ENCODE measurements at places on chromosomes 7 and 10. TPM values are rescaled to one million over a fixed set of nuclear protein-coding genes. Genes with fewer than 3 reads are reported as not detected.

DNA sequence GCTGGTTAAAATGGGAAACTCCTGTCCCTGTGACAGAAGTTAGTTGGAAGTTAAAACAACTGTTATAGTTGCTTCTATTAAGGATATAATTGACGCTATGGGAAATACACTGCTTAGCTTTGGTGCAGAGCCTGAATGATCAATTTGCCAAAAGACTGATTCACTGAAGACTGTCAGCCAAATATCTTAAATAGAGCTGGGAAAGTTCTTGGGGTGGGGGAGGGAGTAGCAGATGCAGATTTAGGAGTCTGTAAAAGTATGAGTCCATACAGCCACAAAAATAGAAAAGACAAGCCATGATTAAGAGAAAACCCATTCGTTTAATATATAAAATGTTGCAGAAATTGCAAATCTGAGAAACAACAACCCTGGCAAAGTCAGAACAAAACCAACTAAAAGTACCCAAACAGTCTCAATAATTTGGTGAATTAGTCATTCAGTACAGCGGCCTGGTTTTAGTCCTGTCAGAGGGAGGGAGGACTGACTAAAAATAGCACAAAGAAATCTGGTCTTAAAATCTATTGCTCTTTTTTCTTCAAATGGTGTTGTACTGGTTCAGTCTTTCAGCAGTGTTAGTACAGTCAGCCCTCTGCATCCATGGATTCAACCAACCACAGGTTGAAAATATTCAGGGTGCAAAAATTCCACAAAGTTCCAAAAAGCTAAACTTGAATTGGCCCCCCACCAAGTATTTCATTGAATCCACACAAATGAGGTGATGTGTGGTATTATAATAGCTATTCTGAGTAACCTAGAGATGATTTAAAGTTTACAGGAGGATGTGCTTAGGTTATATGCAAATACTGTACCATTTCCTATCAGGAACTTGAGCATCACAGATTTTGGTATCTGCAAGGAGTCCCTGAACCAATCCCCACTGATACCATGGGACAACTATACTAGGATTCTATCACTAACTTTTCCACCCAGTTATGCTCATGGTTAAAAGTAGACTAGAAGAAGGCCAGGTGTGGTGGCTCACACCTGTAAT lies 30.0 kb downstream of the STK17A start:
- no peak for DNase-seq

GRCh38 chr10:112985690-112986543 lies 35.9 kb downstream of the TCF7L2 start:
- no peak for DNase-seq

DNA sequence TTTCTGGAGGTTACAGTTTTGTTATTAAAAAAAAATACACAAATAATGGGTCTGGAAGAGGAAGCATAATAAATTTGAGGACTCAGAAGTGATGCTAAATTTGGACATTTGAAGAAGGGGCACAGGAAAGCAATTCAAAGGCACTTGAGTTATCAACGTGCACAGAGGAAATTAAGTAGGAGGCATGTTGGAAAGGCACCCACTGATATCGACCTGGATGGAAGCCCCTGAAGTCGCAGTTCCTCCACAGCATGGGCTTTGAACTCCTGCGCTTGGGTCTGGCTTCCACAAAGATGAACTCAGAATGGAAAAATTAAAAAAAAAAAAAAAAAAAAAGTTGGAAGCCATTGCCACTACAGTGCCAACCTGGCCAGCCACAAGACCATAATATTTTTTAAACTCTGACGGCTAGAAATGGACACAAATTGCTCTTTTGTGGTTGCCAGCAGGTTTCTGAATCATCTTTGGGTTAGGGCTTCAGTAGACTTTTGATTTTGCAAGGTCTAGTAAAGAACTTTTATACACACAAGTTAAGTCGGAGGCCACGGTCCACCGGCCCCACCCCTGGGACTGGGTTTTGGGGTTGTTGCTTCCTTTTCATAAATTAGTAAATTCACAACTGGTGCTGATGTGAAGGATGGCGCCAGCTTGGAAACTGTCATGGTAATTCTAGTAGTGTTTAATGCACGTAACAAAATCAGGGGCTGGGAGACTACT lies 21.6 kb downstream of the JCAD start:
- DNase-seq, result no peak

DNA sequence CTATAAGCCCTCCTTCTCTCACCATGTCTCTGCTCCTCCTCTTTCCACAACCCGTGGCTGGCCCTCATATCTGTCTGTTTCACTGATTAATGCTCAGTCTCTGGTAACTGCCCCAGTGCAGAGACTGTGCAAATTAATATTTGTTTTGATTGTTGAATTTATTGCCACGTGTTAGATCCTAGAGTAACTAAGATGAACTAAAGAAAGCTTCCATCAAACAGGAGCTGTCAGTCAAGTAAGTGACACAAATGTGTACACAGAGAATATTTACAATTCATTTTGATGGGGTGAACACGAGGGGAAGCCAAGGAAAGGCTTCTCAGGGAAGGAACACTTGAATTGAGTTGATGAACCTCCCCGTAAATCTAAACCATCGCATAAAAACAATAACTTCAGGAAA lies 182.5 kb downstream of the BAMBI start:
- DNase-seq, result no peak

DNA sequence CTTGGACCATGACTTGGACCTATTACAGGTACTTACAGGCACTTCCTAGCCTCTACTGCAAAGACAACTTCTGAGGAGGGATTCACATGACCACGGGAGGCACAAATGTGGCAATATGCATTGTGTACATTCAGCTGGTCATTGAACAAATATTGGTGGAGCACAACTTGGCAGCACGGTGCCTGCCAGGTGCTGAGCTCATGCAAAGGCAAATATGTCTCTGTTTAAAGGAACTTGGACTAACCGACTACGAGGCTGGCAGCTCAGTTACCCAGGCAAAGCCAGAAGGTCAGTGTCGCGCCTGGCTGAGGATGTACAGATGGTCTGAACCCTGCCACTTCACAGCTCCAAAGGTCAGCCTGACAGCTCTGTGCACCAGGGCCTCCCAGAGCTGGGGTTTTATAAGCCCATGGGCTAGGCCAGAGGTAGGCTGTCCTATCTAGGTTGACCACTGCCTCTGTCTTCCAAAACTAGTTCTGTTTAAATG lies 6.1 kb downstream of the DENND11 start:
- no peak for DNase-seq

DNA sequence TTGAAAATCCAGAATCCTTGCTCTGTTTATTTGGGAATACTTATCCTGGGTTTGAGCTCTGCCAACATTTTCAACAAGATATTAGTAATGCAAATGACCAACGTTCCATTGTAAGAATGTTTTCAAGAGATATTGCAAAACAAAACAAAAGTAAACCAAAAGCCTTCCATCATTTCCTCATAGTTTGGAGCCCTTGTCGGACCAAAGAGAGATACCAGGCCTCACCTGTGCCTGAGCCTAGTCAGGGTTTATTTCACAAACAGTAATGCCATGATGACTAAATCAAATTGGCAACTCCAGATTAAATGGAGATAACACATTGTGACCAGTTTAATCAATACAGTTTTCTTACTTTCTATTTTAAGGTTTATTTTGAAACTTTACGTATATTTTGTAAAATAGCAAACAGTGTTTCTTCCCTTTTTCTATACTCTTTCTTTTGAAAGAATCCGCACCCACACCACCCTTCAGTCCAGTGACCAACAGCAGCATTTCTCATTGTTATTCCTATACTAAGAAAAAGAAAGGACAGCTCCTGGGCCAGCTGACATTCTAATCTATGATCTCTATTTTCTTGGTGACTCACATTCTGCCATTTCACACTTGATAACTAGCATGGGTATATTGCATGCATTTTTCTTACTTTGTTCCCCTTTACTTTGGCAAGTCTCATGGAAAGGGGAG lies 168.5 kb upstream of the MEOX2 start:
- no peak for DNase-seq

- DNase-seq, result peak; percentile 76
Observed at GRCh38 chr10:133324198-133324792, 12.4 kb downstream of the CALY start.

- DNase-seq, result no peak
Observed at GRCh38 chr10:110514848-110515247, 17.1 kb downstream of the DUSP5 start.

DNA sequence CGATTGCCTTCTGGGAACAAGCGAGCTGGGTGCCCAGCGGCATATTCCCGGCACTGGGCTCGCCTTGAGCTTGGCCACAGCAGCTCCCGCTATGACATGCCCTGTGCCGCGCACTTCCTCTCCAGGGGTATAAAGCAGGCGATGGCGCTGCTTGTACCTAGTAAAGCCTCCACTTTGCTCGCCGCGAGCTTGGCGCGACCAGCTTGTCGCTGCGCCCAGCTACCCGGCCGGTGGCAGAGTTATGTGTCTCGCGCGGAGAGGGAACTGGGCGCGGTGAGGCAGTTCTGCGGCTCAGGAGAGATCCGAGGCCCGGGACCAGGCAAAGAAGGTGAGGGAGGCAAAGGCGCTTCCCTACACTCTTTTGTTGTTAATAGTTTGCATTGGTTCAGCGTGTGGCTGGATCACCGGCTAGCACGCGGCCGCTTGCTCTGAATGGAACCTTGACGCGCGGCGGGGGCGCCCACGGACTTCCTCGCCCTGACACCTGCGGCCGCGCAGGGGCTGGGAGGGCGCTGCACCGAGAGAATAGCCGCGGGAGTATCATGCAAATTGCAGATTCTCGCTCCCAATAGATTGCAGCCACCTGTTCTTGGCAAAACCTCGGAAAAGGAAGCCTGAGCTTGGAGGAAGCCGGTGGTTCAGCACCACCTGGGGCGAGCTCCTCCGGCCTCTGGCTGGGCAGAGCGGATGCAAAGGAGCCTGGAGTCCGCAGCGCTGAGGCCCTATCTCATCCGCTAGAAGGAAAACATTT lies 3.0 kb upstream of the BUB3 start:
- no peak for DNase-seq

The ADIRF gene
- total RNA-seq, result 41.8 TPM

The BTAF1 gene
- 13.1 TPM for total RNA-seq

The PIK3CG gene
- total RNA-seq, result 2.3 TPM

The FAM13C gene
- total RNA-seq, result 5.4 TPM

The SYT15B gene
- 1.8 TPM for total RNA-seq

The CPN1 gene
- not detected for total RNA-seq

The PNLIP gene
- total RNA-seq, result not detected

The RPA3 gene
- 25.2 TPM for total RNA-seq

The LLCFC1 gene
- total RNA-seq, result not detected

The SYPL1 gene
- total RNA-seq, result 96.3 TPM
